Posterior cingulate gyrus (tissue), 11 donors: ENCODE measurements at places on chromosomes 3 and 15.

DNA sequence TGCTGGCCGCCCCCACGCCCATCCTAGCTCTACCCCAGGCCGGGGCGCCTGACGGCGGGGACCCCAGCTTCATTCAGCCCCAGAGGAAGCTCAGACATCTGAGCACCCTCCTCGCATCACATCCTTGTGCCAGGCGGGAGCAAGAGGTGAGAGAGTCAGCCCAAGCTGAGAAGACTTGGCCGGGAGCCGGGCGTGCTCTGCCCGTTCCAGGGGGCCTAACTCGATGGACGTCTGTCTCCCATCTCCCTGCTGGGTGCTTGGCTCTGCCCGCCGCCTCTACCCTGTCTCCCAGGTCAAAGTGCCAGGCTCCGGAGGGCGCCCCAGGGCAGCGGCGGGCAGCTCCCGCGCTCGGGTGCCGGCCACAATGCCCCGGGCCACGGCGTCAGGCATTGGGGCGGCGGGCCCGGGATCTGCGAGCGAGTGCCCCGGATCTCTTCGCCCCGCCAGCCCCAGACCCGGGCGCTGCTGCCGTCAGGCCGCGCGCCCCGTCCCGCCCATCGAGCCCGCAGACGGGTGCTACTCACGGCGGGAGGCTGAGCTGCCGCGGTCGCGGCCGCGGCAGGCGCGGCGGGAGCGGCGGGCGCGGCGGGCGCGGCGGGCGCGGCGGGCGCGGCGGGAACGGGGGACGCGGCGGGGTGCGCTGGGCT is 388 bp downstream of the DAPK2 start:
- no peak for DNase-seq

DNA sequence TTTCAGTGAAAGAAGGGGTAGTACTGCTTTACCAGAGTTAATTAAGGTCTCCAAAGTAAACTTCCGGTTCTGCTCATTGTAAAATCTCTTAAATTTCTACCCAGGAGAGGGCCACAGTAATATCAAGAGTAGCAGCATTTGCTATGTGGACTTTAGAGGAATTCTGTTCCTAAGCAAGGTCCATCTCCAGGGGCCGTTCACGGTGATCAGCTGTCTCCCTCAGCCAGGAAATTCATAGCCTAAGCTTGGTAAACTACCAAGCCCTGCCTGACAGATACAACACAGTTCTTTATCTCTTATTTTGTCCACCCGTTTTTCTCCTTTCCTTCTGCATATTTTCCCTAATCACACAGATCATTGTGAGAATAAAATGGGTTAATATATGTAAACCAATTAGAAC is 2.3 kb downstream of the DUT start:
- no peak for DNase-seq

DNA sequence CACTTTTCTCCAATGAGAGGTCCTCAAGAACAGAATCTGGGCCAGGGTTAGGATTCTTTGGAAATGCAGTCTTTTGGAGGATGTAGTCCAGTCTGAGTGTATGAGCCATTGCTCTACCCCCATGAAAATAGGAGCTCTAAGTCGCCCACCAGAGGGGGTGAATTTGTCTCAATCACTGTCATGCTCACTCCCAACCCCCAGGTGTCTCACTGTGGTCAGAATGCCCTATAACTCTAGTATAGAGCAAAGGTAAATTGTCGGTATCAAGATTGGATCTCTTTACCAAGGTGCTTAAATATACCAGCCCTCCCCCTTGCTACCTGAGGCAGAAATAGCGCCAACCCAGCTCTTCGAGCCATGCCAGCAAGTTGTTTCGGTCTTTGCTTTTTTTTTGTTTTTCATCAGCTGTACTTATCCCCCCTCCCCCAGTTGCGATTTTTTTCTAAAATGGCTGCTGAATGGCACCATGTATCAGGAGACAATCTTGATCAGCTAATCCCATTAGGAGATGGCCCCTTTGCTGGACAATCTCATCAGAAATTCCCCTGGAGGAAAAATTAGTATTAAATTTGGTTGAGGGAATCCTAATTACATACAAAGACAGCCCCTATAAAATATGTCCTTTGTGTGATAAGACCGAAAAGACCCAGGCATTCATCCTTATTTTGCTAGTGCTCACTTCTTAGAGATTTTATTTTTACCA is 130.7 kb downstream of the EBLN2 start:
- DNase-seq, result no peak

- no peak for DNase-seq
Observed at GRCh38 chr3:183212096-183212495, 41.0 kb upstream of the B3GNT5 start.

- no peak for DNase-seq
Observed at GRCh38 chr3:24523988-24524727, 29.5 kb upstream of the THRB start.
